ENCODE measurements at places on chromosomes 12 and 14.

DNA sequence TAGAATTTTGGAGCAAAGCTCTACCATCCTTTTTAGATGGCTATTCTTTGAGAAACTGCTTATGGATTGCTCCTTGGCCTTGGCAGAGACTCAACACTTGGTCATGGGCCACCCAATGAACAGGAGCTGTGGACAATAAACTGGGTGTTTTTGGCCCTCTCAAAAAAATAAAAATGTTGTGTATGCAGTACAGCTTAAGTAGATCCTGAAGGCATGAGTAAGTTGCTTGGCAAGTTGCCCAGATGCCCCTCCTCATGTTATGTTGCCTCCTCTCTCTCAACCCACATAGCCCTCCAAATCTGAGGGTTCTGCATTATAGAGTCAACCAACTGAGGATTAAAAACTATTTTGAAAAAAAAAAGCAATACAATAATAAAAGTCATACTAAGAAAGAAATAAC lies 124.9 kb downstream of the ATP23 start:
- DNase-seq, result no peak

DNA sequence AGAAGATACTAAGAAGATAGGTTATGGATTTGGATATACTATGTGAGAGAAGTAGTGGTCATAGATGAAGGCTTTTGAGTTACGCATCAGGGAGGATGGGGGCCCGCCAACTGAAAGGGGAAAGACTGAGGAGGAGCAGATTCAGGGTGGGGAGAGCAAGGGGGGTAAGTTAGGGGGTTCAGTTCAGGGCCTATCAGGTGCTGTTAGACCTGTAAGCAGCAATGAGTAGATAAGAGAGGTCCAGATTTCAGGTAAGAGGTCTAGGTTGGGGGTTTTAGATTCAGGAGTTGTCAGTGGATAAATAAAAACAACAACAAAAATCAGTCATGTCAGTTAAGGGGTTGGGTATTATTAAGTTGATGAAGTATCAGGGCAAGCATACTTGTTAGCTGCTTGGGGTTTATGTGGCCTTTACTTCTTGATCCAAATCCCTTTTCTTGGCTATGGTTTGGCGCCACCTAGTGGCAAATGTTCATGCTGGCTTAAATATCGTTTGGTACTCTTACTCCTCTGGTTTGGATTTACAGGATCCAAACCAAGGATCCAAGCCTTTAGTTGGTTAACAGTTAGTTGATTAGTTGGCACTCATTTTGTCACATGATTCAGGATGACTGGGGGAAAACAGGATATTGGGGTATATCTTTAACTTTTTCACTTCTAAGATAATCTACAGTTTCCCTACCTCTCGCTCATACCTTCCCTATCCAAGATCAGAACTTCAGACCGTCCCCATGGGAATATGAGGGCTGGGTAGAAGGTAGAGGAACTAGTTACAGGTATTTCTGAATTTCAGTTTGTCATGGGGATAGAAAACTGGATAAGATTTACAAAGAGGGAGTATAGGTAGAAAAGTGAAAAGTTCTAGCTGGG lies 65.1 kb downstream of the PCNX1 start:
- peak; percentile 81 for DNase-seq

DNA sequence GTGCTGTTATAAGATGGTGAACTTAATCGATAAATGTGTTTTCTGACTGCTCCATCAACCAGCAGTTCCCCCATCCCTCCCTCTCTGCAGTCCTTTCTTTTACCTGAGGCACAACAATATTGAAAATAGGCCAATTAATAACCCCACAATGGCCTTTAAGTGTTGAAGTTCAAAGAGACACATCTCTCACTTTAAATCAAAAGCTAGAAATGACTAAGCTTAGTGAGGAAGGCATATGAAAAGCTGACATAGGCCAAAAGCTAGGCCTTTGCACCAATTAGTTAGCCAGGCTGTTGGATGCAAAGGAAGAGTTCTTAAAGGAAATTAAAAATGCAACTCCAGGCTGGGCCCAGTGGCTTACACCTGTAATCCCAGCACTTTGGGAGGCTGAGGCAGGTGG lies 43.7 kb downstream of the SAV1 start:
- no peak for DNase-seq

DNA sequence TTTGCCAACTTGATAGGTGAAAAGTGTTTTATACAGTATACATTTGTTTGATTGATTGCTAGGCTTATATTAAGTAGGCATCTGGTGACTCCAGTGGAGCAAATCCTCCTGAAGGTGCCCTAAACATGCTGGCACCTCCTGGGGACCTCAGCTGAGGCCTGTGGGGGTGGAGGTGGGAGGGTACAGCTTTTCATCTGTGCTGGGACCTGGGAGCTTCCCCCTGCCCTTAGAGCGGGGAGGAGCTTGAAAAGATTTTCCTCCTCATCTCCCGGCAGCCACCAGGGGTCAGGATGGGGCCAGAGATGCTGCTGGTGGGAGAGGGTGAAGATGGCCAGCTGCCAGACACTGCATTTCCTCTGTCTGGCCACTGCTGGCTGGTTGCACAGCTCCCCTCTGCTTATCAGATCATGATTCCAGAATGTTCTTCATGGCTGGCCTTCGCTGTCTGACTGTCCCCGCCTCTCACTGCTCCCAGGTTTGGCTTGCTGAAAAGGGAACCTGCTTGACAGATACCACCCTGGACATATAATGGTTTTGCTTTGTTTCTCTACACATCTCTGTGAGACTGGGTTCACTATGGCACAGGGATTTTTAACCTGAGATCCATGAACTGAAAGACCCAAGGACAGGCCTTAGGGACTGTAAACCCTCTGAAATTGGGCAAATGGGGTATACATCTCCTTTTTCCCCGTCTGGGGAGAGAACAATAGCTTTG lies 10.5 kb upstream of the JPH4 start:
- DNase-seq, result peak; percentile 93

DNA sequence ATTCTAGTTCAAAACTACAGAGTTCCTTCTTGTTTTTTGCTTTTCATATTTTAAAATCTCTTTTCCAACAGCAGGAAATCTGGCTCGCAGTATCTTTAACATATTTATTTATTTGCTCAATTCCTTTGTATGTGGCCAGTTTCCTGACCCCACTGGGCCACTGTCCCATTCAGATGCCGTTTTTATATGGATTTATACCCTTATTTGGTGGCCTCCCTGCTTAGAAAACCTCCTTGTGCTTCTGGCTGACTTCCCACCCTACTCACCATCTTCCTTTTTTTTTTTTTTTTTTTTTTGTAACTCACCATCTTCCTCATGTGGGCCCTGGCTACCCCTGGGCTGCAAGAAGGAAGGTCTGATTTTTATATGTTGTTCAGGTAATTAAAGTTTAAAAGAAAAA lies 53.9 kb downstream of the TTLL5 start:
- DNase-seq, result no peak

- no peak for DNase-seq
These were observed 93.5 kb upstream of the PTHLH start for GRCh38 chr12:28065889-28066630.

GRCh38 chr12:128672428-128672827 lies 151.3 kb downstream of the SLC15A4 start:
- no peak for DNase-seq

DNA sequence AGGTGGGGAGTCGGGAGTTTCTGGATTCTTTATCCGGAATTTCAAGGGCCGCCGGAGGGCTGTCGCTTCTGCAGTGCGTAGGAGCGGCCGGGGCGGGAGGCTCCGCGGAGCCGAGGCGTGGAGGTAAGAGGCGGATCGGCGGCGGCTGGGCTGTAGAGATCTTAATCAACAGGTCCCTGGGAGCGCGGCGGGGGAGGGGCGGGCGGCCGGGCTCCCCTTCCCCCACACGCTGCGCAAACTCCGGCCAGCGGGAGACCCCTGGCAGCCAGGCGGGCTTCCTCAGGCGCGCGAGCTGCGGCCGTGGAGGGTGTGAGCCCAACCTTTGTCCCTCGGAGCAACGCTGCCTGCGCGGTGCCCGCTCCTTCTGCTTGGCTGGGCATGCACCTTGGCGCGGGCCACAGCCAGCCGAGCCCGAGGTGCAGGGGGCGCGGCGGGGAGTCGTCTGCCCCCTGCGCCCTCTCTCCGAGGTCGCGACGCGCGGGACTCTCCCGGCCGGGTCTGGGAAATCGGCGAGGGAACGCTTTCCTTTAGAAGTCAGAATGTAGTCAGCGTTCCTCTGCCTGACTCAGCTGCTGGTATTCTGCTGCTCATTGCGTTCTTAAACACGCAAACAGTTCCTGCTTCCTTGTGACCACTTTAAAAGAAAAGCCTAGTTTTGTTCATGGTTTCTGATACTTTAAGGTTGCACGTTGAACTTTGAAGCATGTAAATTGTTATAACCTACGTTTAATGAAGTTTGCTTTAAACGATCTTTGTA lies at the start of gene PALS1:
Gene PALS1 (plus strand): TSS at position 25 of the 757 bp plus-strand sequence. CDS start 37,736 bp downstream, outside the sequence.
- DNase-seq, result no peak

GRCh38 chr14:96735526-96735925 lies 61.7 kb upstream of the VRK1 start:
- DNase-seq, result no peak

DNA sequence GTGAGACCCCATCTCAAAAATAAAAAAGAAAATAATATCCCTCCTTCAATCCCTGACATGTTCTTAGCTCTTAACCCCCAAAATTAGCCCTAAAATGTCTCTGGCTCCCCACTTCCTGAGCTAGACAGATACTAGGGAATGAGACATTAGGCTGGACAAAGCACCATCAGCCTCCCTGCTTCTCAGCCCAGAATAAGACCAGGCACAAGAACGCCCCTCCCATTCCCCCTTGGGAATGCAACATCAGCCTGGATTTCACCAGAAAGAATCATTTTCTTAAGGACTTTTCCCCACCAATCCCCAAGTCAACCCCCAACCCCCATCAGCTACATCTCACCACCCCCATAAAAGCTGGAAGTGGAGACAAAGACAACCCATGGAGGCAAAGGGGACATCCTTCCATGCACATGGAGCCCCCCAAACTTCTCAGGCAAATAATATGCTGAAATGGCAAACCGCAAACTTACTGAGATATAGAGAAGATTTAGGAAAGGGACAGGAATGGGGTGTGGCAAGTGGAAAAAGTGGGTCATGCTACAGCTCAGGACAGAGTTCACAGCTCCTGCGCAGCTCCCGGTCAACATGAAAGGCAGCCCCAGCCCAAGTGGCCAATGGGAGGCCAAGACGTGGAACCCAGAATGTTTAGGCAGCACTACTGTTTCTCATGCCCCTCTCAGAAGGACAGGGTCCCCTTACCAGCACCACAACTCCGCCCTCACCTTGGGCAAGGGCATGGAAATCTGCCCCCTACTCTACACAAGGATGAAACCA lies 2.7 kb downstream of the CHD4 start:
- DNase-seq, result no peak

GRCh38 chr12:16499611-16500010 lies 106.4 kb downstream of the LMO3 start:
- DNase-seq, result no peak

- DNase-seq, result no peak
These were observed 6.9 kb upstream of the ABHD12B start for GRCh38 chr14:50864946-50865345.

GRCh38 chr12:15783288-15783687 lies 5.9 kb downstream of the EPS8 start:
- DNase-seq, result no peak

DNA sequence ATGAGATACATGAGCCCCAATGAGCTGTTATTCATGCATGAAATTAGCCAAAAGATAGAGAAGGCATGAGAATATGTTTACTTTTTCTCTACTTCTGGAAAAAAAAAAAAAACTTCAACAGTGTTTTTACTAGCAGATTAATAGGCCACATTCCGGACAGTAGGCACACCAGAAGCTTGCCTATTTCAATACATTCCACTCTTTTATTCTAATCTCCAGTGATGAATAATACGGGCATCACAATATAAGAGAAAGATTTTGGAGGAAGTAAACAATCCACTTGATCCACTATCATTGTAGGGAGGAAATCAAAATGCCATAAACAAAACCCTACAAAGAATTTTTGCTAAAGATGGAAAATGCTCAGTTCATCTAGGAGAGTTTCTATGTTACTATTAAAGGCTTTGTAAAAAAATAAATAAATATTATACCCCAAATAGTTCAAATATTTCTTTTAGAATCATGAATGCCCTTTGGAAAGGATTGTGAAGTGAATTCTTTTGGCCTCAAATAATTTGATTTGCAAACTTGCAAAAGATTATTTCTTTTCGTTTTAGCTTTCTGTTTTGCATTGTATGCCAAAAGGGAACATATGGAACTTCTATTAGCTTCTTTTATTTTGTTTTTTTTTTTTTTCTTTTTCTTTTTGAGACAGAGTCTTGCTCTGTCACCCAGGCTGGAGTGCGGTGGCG lies 232.6 kb downstream of the EPS8 start:
- DNase-seq, result no peak

- no peak for DNase-seq
These were observed 370.6 kb upstream of the PRICKLE1 start for GRCh38 chr12:42960087-42960527.

GRCh38 chr12:68080577-68080976 lies 79.0 kb downstream of the IFNG start:
- no peak for DNase-seq

DNA sequence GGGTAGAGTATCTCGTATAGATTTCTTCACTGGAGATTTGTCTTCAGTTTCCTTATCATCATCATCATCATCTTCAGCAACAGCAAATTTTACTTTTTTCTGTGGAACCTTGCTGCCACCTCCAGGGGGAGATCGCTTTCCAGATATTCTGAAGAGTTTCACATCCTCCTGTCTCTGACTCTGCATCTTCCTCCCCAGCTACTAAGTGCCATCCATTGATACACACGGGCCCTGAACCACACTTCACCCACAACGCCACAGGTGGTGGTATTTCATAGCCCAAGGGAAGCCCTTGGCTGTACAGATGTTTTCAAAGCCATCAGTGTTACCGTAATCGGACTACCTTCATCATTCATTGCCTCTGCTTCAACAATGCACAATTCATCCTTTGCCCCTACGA lies 82.2 kb downstream of the PPP2R5C start:
- no peak for DNase-seq

DNA sequence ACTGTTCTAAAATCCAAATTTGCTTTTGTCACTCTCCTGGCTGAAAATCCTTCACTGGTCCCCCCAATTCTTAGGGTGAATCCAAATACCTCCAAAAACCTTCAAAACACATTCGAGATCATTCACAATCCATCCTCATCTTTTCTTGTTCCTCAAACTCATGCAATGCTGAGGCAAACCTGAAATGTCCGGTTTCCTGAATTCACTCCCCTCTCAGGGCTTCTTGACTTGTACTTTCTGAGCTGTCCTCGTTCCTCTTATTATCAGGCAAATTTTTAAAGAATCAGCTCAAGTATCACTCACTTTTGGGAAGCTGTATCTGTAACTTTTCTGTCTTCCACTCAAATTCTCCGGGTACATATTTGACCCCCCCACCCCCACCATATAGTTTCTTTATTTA lies 84.9 kb upstream of the DUSP6 start:
- DNase-seq, result no peak

GRCh38 chr12:116352315-116352835 lies 74.9 kb upstream of the MED13L start:
- no peak for DNase-seq

- DNase-seq, result no peak
These were observed 18.4 kb upstream of the FOS start for GRCh38 chr14:75260025-75260763.

- no peak for DNase-seq
These were observed 1.3 kb downstream of the TEDC1 start for GRCh38 chr14:105492031-105492970.

- no peak for DNase-seq
These were observed 1.2 kb downstream of the KCNK13 start for GRCh38 chr14:90062822-90063539.

Data from WERI-Rb-1 (cell line).